Hematopoietic multipotent progenitor cell (in vitro differentiated cells): ENCODE measurements at places on chromosomes 13 and 19.

- no peak for DNase-seq
Measured at GRCh38 chr13:68490594-68490993, 1260.5 kb upstream of the PCDH9 start.

GRCh38 chr19:7476777-7477494, 11.9 kb downstream of the PEX11G start:
- DNase-seq, result no peak

DNA sequence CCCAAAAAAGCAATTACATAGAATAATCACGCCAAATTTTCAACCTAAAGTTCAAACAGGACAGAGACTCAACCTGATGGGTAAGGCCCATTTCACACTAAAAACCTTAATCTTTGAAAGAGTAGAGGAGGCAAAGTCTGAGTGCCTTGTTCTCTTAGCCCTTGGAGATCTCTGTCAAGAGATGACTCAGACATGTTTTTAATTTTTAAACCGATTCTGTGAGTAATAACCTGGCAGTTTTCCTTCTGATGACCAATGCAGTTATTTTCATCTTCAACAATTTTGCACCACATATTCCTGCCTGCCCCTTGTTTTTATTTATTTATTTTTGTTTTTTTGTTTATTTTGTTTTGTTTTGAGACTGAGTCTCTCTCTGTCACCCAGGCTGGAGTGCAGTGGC, 11.5 kb upstream of the TNFSF9 start:
- no peak for DNase-seq

GRCh38 chr19:28610731-28611130, 602.2 kb downstream of the UQCRFS1 start:
- DNase-seq, result no peak

DNA sequence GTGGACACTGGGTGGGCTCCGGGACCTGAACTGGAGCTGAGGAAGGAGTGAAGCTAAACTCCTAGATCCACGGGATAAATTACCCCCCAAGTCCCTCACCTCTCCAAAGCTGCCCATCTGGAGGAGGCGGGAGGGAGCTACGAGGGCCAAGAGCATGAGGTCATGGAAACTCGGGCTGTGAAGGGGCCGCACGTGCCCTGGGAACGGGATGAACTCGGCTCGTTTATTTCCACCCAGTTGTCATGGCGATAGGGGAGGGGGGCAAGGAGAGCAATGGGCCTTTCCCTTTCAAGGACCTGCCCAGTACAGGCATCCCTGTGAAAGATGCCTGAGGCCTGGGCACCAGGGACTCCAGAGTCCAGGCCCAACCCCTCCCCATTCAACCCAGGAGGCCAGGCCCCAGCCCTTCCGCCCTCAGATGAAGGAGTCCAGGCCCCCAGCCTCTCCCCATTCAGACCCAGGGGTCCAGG, 3.8 kb downstream of the PPP1R12C start:
- DNase-seq, result no peak

- DNase-seq, result no peak
Measured at GRCh38 chr13:99028890-99029289, 51.0 kb upstream of the DOCK9 start.

DNA sequence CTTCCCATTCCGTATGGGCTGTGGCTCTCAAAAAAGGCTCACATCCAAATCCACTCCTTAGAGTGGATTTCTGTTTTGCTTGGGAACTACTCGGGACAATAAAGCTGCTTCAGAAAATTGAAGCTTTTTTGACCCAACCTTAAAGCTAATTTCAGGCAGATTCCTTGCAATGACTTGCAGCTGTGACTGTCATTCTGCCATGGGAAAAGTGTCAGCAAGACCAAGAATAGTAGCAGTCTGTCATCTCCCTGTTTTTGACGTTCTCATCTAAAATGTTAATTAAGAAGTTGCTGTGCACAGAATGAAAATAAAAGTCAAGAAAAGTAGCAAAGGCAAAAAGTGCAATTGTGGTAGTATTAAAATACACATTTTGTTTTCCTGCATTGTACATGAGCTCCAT, 304.7 kb downstream of the COG6 start:
- no peak for DNase-seq
